ENCODE measurements at places on chromosomes 3 and 15.

GRCh38 chr3:128946411-128946810 lies 47.5 kb downstream of the CFAP92 start:
- DNase-seq = no peak

DNA sequence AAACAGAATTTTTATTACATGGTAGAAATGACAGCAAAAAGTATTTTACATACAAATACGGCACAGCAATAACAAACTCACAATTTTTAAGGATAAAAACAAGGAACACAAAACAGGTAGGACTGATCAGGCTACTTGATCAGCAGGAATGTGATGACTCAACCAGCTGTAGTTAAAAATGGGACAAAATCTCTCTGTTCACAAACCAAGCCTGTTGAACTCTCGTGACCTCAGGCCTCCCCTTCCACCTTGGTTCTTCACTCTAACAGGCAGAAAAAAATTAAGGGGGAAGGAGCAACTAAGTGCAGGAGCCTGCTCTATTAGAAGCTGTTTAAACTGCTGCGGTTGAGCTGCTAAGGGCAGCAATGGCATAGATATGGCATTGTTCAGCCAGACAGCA lies 18.7 kb downstream of the FBXL22 start:
- no peak for DNase-seq

GRCh38 chr3:139689122-139689521 lies 11.3 kb upstream of the NMNAT3 start:
- DNase-seq = no peak

GRCh38 chr15:60644903-60645302 lies 166.0 kb upstream of the ICE2 start:
- DNase-seq = no peak

GRCh38 chr15:29456255-29456654 lies 186.6 kb upstream of the NSMCE3 start:
- DNase-seq = no peak

- no peak for DNase-seq
Observed at GRCh38 chr15:89401631-89402517, 67.2 kb upstream of the POLG start.

DNA sequence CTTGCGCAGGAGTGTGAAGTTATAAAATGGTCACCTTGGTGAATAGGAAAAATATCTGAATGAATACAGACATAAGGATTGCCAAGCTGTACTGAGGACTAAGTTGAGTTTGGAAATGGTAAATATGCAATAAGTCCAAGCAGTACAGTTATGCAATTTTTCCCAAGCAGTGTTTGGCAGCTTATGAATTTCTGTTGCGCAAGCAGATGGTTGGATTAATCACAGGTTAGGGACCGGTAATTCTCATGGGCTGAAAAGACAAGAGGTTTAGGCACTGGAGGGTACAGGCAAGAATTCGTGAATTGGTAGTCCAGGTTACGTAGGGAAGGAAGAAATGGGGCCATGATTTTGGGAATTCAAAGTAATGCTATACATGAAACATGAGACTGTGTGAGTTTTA lies 210.3 kb downstream of the RAP2B start:
- no peak for DNase-seq

Measured in stimulated activated CD4-positive, alpha-beta T cell treated with anti-CD3 and anti-CD28 coated beads, Interleukin-1b, Interleukin-23, amount 100 ng/mL, for 4 hours (primary cell).